ENCODE measurements at places on chromosomes 1 and 21.

GRCh38 chr1:178126261-178126660 lies 32.4 kb downstream of the RASAL2 start:
- DNase-seq: no peak

DNA sequence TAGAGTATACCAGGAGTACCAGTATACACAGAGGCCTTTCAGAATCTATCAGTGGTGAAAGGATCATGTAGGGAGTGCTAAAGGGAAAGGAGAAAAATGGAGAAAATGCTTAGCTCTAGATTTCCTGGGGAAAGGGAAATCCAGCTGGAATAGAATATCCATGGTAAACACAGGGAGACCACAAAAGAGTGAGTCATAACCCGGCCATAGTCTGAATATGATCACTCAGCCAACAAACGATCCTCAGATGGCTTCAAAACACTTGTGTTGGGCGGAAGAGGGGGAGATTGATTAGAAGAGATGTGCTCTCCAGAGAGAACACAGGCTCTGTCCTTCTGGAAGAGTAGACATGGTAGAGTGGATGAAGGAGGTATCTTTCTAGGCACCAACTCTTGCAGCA lies 180.6 kb downstream of the PAPPA2 start:
- no peak for DNase-seq

DNA sequence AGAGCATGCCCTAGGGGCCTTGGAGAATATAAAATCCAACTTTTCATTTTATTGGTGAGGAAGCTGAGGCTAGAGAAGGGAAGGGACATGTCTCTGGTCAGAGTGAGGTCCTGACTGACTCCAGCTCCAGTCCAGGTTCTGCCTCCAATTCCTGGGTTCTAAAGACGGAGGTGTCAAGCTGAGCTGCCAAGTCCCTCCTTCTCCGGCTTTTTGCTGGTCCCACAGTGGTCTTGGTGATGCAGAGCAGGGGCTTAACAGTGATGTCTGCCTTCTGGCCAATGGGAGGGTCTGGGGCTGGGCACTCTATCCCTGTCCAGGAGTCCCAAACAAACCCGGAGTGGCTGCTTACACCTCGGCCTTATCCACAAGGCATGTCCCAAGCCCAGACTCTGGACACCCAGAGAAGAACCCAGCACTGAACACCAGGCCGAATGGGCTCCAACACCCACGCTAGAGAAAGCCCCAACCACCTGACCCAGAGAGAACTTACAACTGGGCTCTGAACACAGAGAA lies 104.8 kb downstream of the EBNA1BP2 start:
- no peak for DNase-seq

DNA sequence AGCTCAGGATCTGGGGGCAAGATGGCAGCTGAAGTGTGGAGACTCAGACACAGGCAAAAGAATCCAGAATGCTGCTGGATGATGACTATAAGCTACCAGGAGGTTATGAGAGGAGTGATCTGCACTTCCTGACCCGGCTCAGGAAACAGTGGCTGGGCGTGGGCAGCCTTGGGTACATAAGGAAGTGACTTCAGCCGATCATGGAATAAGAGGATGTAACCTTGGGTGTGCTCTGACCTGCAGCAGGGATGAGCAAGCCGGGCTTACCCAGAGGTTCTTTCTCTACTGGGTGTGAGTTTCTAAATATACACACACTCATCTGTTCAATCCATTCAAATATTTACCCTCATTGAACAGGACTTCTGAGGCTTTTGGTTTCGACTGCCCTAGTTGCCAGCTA lies 62.7 kb downstream of the CD34 start:
- DNase-seq: no peak

GRCh38 chr1:116439701-116440100 lies 66.7 kb downstream of the ATP1A1 start:
- DNase-seq: no peak

DNA sequence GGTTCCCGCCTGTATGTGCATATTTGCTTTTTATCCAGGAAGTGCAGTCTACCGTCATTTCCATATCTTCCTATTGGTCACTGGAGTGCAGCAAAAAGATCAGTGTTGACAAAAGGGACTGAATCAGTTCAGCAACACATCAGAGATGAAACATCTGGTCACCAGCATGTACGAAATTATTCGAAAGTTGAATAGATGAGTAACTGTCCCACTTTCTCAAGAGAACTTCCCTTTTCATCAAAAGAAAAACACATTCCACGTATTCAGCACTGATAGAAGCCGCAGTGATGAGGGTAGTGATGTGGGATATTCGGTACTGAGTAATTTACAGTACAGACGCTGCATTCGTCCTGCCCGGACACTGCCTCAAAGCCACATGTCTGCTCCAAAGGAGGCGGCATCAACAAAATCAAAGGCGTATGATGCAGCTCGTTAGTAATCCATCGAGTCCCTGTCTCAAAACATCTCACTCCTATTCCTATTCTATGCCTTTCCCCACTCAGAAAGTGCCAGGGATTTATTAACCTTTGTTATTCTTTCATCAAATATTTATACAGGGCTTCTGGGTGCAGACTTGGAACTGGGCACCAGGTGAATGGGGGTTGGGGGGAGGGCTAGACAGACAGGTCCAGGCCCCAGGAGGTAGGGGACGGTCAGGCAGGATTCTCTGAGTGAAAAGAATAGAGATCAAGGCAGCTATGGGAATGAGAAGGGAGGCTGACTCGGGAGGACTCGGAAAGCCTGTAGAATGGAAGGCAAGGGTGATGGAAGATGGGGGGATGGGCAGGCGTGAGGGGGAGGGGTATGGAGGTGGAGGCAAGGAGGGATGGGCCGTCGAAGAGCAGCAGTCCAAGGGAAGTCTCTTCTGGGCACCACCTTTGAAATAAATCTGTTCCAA lies 79.5 kb upstream of the SLC45A1 start:
- peak; percentile 19 for DNase-seq

GRCh38 chr1:48470950-48471690 lies 884 bp downstream of the SPATA6 start:
- DNase-seq: no peak

All from OCI-M1 (cell line).